SHP77 treated with DMSO at 0.1 percent for 48 hours (cell line): ENCODE measurements at places on chromosomes 5 and 9.

DNA sequence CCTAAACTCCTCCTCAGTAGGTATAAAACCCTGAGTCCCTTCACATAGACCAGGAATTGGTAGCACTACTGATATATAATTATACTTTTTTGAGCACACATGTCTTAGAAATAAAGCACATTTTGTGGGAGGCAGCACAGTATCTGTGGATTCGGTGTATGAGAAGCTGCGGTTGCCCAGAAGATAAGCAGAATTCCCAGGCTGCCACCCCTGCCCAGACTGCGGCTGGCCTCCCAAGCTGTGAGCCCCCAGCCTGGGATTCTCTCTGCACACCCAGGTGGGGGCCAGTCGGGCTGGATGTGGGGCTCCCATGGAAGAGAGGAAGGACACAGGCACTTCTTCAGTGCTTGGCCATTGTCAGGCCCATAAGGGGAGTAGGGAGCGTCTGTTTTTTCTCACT is 25.6 kb upstream of the ANGPTL2 start:
- no peak for DNase-seq

GRCh38 chr9:31912636-31913035 is 471.8 kb upstream of the ACO1 start:
- DNase-seq, result no peak

GRCh38 chr5:24162343-24162742 is 482.4 kb downstream of the CDH10 start:
- DNase-seq, result no peak

GRCh38 chr9:136133191-136133958 is 14.7 kb upstream of the TMEM250 start:
- DNase-seq, result no peak

- DNase-seq, result no peak
Observed at GRCh38 chr9:112367465-112367864, 12.4 kb upstream of the HSDL2 start.

GRCh38 chr5:81924442-81924841 is 47.4 kb upstream of the ATG10 start:
- DNase-seq, result no peak

DNA sequence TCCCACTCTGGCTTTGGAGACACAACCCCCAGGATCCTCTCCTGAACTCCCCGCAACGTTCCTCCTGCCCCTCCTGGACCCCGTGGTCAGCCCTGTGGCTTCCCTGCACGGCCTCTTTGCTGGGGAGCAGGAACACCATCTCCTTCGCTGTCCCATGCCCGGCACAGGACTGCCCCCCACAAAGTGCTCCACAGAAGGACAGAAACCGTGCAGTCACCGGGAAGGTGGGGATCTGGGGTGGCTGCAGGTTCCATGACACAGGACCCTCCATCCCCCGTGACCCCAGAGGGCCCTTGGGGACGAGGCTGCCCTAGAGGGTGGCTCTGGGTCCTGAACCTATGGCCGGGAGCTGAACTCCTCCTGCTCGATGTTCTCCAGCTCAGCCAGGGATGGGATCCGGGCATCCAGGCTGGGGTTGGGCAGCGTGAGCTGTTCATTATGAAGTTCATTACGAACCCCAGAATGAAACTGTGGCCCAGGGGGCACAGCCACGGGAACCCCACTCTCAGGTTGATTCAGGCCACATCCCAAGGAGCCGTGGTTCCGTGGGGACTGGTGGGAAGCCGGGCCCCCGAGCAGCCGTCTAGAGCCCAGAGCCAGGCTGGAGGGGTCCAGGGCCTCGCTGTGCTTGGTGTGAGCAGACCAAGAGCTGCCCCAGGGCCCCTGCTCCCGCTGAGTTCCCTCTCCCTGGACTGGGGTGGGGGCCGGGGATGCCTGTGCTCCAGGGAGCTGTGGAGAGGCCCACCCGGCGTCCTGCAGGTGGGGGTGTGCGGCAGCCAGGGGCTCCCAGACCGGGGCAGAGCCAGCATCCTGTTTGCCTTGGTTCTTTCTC is 684 bp upstream of the SLC6A19 start:
- DNase-seq, result no peak

GRCh38 chr5:144142139-144142823 is 28.2 kb downstream of the YIPF5 start:
- DNase-seq, result peak; percentile 63

DNA sequence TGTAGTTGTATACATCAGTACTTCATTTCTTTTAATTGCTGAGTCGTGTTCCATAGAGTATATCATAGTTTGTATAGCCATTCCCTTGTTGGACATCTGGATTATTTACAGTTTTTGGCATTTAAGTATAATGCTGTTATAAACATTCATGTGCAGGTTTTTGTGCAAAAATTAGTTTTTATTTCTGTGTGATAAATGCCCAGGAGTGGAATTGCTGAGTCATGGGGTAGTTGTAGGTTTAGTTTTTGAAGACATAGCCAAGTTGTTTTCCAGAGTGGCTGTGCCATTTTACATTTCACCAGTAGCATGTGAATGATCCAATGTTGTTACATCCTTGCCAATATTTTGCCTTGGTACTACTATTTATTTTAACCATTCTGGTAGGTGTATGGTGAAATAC is 12.5 kb downstream of the ZNF354B start:
- DNase-seq, result no peak

DNA sequence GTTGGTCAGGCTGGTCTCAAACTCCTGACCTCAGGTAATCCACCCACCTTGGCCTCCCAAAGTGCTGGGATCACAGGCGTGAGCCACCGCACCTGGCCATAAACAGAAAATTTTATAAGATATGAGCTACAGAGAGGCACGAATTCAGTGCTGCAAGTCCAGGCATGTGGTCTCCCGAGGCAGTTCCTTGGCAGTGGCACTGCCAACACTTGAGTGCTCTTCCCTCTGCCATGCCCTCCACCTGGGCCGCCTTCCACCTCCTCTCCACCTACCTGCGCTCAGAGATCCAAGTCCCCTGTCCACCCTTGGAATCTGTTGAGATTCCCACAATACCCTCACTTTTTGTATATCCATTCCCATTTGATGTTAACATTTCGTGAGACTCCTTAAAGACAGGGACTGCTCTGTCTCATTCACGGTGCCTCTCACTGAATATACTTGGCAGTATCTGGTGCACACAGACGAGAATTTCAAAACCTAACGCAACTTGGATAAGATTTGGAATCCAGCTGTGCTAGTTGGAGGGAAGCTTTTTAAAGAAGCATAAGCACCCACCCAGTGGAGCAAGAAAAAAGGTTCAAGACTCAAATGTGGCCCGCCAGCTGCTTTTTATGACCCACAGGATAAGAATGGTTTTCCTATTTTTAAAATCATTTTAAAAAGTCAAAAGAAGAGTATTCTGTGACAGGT is 68.3 kb downstream of the DCP2 start:
- no peak for DNase-seq

- DNase-seq, result no peak
Observed at GRCh38 chr9:25412646-25413045, 265.6 kb downstream of the TUSC1 start.

GRCh38 chr5:134124289-134125038 is 10.0 kb downstream of the TCF7 start:
- DNase-seq, result no peak

- no peak for DNase-seq
Observed at GRCh38 chr5:173808079-173808808, 79.9 kb upstream of the CPEB4 start.

GRCh38 chr5:112711436-112711835 is 26.2 kb upstream of the APC start:
- DNase-seq, result no peak

DNA sequence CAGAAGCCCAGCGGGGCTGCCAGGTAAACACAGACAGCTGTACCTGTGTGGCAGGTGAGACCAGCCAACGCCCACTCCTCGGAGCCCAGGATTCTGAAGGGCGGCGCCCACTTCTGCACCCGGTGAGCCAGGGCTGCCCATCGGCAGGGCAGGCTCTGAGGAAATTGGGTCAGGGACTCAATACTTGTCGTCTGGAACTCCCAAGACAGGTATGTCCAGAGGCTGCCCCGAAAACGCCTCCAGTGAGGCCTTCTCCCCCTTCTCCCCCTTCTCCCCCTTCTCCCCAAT is 19.8 kb downstream of the GLT6D1 start:
- no peak for DNase-seq

- no peak for DNase-seq
Observed at GRCh38 chr5:159331093-159331973, 1.0 kb upstream of the IL12B start.

DNA sequence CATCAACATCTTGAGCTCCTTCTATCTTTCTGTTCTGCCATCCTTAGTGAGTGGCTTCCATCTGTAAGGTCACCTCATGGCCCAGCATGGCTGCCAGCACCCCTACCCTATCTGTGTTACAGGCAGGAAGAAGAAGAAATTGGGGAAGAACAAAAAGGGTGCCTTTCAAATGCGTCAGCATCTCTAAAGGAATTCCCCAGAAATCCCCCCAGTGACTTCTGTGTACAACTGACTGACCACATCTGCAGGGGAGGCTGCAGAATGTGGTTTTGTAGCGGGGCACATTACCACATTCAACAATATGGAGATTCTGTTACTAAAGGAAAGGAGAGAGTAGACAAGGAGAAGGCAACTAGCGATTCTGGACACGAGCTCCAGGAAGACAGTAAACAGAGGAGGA is 40.1 kb downstream of the ALG2 start:
- no peak for DNase-seq
